ENCODE measurements at places on chromosomes 4 and X.

- DNase-seq, result no peak
Observed at GRCh38 chr4:163273922-163274321, 58.5 kb downstream of the NPY1R start.

DNA sequence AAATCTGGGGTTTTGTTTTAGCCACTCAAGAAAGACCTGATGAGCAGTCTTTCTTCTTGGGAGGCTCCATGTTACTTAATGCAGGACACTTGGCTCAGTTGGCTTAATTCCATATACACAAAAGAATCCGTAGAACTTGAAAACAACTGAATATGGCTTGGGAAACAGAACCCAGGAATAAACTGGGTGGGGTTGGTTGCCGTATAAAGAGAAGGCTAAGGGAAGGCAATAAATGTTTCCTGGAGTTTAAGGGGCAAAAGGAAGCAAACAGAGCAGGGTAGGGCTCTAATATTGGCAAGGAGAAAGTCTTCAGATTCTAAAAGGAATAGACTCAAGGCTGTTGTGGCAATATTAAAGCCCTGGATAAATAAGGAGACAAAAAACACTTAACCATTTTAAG lies 8.4 kb downstream of the TNMD start:
- DNase-seq, result no peak

GRCh38 chr4:1819284-1819683 lies 26.2 kb downstream of the FGFR3 start:
- DNase-seq, result no peak

- DNase-seq, result peak; percentile 51
Observed at GRCh38 chrX:115233497-115234455, at the start of gene LRCH2. Gene LRCH2, minus strand, starts transcription at chrX:115234096. Its CDS starts 55 bp downstream, at chrX:115234041.

- DNase-seq, result no peak
Observed at GRCh38 chr4:57051095-57051494, 59.1 kb downstream of the IGFBP7 start.

DNA sequence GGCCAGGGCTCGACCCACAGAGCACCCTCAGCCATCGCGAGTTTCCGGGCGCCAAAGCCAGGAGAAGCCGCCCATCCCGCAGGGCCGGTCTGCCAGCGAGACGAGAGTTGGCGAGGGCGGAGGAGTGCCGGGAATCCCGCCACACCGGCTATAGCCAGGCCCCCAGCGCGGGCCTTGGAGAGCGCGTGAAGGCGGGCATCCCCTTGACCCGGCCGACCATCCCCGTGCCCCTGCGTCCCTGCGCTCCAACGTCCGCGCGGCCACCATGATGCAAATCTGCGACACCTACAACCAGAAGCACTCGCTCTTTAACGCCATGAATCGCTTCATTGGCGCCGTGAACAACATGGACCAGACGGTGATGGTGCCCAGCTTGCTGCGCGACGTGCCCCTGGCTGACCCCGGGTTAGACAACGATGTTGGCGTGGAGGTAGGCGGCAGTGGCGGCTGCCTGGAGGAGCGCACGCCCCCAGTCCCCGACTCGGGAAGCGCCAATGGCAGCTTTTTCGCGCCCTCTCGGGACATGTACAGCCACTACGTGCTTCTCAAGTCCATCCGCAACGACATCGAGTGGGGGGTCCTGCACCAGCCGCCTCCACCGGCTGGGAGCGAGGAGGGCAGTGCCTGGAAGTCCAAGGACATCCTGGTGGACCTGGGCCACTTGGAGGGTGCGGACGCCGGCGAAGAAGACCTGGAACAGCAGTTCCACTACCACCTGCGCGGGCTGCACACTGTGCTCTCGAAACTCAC lies 3.6 kb downstream of the MID1IP1 start:
- peak; percentile 84 for DNase-seq

GRCh38 chr4:80192937-80193336 lies 4.4 kb upstream of the PRDM8 start:
- no peak for DNase-seq

GRCh38 chr4:41304221-41304620 lies 47.5 kb downstream of the UCHL1 start:
- no peak for DNase-seq

DNA sequence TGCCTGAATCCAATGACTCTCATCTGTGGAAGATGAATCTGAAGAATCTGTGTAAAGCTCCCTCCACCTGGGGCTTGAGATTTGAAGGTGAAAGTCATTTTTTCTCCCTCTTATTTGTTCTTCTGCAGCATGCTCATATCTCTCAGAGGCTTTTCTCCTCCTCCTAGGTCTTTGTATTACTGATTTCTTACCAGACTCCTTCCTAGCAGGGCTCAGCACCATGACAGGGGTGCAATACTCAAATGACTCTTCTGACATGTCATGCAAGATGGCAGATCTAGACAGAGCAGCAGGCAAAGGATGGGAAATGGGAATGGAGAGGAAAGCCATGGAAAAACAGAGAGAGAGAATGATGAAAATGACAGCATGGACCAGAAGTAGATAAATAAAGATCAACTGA lies 118.3 kb downstream of the TMA16 start:
- no peak for DNase-seq

DNA sequence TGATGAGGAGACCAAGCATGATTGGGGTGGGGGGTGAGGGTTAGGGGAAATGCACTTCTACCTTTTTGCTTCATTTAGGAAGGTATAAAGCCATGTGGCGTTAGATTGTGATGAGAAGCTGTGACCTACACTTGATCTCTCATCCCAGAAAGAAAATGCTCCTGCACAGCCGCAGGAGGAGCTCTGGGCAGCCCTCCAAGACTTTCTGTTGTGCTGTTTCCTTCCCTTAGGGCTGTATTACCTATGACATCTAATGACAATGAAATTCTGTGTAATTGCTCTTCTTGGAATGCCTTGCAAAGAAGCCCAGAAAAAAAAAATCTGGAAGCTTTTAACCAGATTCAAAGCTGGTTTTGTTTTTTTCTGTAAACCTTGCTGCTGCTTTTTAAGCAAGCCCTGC lies 13.4 kb downstream of the PRPS2 start:
- DNase-seq, result no peak

DNA sequence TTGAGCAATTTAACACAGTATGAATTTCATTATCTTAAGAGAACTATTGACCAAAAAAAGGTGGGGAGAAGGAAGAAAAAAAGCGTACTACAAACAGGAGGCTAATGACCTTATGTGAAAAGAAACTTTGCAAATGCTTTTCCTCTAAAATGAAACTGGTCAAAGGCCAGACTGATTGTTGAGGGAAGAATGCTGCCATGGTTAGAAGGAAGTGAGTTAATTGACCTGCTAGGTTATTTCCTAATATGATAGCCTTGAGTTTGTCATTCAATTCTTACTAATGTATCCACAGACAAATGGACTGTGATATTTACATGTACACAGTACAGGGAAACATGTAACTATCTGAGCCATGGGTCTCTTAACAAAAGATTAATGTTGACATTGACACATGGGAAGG lies 132.8 kb downstream of the PCDH19 start:
- DNase-seq, result no peak

GRCh38 chr4:119016636-119017035 lies 119.0 kb upstream of the MYOZ2 start:
- no peak for DNase-seq

DNA sequence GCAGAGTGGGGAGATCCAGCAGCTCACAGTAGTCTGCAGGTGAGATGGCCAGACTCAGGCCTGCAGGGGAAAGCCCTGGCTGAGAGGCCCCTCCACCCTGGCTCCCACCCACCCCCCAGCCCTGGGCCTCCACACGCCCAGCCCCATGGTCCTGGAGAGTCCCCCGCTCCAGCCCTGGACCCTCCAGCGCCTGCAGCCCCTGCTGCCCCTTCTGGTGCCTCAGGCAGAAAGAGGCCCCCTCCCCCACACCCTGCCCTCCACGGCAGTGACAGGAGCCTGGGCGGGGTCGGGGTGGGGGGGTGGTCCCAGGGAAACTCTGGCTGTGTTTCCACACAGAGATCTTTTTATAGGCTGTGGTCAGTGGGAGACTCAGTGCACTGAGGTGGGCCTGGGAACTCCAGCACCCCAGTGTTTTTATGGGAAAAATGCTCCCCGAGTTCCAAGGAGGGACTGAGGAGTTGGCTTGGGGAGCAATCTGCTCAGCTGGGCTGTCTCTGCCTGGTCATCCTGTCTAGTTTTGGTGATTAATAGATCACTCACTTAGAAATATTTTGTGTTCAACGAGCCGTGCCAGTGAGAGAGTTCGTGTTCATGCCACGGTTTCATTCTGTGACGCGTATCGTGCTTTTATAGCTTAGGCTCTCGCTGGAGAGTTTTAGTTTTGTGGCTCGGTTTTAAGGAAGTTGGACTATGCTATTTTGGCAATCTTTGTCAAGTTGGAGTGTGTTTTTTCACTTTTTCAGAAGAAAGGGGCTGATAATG lies 53.1 kb upstream of the HGFAC start:
- DNase-seq, result no peak

DNA sequence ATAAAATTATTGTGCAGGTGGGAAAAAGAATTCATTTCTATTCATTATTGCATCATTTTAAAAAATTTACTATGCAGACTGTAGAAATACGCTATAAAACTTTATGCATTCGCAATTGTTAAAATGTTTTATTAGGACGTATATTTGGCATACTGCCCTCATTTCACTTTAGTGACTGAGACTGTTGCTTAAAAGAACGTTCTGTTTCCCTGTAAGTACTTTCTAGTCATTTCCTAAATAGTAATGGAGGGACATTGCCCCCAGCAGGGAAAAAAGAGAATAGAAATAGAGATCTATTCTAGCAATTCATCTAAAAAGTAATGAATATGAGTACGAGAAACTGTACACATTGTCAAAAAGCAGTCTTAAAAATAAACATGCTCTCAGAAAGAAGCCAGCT lies 1295.8 kb upstream of the TENM3 start:
- DNase-seq, result no peak

DNA sequence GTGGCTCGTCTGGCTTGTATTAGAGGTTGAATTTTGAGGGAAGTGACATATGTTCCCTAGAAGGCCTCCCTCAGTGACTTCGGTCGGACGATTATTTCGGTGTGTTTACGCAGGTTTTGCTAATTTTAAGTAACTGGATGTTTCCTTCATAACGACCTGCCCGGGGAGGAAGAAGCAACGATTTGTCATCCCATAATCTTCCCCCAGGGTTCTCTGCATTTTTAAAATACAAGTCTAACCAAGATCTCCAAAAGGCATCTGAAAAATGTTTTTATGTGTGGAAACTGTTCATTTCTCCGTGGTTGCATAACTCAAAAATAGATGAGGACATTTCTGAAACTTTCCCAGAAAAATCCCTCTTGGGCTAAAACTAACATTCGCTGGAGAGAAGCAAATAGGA lies 195.4 kb downstream of the SHOX start:
- no peak for DNase-seq

- DNase-seq, result no peak
Observed at GRCh38 chr4:12022409-12022808, 593.7 kb upstream of the HS3ST1 start.

DNA sequence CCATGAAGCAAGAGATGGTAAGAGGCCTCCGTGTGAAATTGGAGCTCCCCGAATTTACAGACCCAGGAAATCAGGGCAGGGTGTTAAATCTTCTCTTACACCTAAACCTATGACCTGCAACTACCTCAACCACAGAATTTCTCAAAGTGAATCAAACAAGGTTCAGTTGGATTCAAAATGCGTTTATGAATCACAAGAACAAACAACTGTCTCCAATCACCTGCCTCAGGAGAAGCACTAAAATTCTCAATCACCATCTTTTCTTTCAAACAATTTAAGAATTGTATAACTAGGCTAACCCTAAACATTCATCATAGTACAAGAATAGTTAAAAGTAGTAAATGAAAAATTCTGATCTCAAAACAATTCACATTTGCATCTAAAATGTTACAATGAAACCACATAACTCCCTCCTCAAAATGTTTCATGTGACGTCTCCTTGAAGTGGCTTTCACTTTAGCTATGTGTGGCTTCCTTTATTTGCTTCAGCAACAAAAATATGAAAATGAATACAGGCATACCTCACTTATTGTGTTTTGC lies 19.2 kb downstream of the PPP3CA start:
- no peak for DNase-seq

GRCh38 chrX:23332101-23332887 lies 2.4 kb upstream of the PTCHD1 start:
- no peak for DNase-seq

DNA sequence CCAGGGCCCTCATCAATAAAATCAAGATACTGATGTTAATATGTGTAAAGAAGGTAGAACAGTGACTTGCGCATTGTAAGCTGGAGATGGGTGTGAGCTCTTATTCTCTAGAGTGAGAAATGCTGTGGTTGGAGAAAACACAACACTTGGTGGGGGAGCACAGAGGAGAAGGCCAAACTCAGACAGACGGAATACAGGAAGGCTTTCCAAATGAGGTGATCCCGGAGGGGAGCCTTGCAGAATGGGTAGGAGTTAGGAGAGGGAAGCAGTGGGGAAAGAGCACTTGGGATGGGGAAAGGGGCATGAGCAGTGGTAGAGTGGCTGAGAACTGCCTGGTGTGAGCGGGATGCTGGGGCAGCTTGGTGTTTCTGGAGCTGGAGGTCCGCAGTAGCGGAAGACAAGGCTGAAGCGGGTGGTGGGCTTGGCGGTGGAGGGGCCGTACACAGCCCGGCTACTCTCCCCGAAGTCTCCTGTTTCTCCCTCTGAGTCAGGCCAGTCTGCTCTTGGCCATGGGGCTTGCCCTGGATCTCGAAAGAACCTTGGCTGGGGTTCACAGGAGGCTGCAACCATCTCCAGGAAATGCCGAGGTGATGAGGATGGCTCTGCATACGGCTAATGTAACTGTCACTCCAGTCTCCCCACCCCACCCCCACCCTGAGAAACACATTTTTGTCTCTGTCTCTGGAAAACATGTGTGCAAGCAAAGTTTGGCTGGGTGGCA lies 11.3 kb upstream of the PLAC1 start:
- no peak for DNase-seq

- no peak for DNase-seq
Observed at GRCh38 chr4:182929296-182929695, 12.1 kb upstream of the DCTD start.

DNA sequence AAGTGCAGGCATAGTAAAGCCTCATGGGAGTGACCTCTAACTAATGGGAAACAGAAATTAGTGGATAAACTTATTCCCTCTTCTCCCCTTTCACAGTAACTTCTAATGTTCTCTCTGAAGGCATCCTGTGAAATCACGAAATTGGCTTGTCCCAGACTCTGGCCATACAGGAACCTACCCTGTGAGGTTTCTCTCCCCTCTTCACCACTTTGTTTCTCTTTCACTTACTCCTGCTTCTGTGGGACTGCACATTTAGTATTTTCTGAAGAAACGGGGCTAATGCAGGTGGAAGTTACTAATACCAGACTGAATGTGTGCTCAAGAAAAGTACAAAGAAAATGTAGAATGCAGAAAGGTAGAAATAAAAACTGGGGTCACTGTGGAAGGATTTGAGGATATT lies 20.0 kb downstream of the ZNF330 start:
- DNase-seq, result no peak

GRCh38 chr4:124970011-124970410 lies 257.5 kb upstream of the ANKRD50 start:
- DNase-seq, result no peak

- DNase-seq, result no peak
Observed at GRCh38 chrX:36087366-36087765, 167.8 kb downstream of the CFAP47 start.

DNA sequence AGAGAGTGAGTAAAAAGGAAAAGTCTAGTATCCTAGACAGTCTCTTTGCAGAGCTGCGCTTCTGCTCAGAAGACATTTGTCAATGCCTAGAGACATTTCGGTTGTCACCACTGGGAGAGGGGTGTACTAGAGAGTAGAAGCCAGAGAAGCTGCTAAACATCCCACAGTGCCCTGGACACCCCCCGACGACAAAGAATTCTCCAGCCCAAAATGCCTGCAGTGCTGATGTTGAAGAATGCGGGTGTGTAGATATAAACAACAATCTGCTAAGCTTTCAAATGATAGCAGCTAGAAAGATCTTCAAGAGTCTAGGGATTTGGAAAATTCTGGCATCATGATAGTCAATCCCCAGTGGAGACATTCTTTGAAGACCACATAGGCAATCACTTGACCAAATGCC lies 90.1 kb downstream of the PALLD start:
- no peak for DNase-seq

Measured in aorta (tissue), 5 donors.